ENCODE measurements at places on chromosomes 6 and 20.

DNA sequence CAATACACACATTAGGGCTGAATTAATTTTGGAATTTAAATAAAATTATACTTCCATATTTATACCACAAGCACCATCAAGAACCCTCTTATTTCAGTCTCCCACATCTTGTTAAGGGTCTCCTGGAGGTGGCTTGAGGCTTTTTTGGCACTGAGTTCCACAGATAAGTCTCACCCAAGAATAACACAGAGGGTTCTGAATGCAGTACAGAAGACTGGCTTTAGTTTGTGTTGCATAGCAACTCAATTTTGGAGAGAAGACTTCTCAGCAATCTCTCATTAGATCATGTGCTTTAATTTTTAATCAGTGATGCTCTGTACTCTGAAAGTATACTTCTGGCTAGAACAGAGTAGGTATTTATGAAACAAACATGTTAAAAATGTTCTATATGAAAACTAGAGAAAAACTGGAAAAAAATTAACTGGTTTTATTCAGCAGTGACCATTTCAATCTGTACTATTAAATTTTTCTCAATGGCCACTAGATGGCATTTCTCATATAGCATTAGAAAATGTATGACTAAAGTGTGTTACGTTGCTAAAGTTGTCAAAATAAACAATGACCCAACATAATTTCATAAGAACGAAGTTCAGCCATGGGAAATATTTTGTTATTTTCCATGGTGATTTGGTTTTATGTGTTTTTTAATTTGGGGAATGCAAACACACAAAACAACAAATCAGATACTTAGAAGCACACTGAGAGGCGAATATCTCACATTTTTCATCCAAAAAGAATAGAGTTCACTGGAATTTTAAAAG lies 32.7 kb upstream of the MAP7 start:
- DNase-seq = peak; percentile 71

GRCh38 chr6:46215213-46215612 lies 44.4 kb upstream of the ENPP5 start:
- DNase-seq = no peak

DNA sequence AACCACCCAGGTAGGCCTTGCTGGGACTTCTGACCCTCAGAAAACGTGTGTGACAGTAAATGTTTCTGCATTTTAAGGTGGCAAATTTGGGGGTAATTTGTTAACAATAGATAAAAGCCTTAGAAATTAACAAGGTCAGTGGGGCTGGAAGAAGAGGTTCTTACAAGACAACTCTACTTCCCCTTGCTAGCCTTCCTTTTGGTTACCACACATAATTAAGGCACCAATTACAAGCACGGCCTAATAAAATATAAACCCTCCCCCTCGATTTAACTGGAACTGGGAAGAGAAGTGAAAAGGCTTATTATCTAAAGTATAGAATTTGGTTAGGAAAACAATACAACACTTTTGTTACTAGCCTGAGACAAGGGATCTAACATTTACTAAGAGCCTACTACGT lies 38.8 kb downstream of the ELOVL5 start:
- DNase-seq = no peak

GRCh38 chr6:106056060-106056745 lies 29.9 kb upstream of the PRDM1 start:
- DNase-seq = no peak

GRCh38 chr6:102813489-102814275 lies 1420.2 kb downstream of the GRIK2 start:
- no peak for DNase-seq

DNA sequence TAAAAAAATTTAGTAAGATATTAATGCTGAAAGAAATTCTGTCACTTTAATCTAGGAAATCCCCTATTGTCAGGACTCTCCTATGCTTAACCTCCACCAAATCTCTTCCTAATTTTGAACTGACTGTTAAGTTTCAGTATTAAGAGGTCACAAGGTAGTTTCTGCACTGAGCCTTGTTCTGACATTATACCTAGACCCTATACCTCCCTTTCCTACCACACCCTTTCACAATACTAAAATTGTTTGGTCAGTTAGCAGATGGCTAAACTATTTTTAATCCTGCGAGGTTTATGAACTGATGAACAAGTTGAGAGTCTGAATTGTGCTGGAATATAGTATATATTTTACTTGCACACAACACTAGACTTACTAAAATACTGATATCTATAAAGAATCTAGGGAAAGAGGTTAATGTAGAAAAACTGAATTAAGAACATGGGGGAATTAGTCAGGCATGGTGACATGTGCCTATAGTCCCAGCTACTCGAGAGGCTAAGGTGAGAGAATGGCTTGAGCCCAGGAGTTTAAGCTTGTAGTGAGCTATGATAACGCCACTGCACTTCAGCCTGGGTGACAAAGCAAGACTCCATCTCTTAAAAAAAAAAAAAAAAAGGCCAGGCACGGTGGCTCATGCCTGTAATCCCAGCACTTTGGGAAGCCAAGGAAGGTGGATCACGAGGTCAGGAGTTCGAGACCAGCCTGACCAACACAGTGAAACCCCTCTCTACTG lies 51.5 kb downstream of the HBS1L start:
- DNase-seq = no peak

DNA sequence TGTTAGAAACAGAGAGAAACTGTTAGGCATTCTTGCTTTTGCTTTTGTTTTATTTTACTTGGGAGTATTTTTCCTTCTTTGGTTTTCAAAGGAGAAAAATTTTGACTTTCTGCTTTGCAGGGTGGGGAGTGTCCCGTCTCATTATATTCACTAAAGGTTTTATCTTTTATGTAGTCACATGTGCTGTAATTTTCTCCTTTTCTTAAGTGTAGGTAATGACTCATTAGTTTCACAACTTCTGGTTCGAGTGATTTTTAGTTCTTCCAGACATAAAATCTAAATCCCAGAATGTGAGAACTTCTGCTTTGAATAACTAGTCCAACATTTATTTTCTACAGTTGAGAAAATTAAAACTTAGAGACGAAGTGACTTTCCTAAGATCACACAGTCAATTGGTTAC lies 37.7 kb downstream of the ADGRF1 start:
- no peak for DNase-seq

GRCh38 chr6:109912118-109912517 lies 66.0 kb upstream of the GPR6 start:
- no peak for DNase-seq

GRCh38 chr6:106421496-106421895 lies 61.0 kb downstream of the CRYBG1 start:
- no peak for DNase-seq

DNA sequence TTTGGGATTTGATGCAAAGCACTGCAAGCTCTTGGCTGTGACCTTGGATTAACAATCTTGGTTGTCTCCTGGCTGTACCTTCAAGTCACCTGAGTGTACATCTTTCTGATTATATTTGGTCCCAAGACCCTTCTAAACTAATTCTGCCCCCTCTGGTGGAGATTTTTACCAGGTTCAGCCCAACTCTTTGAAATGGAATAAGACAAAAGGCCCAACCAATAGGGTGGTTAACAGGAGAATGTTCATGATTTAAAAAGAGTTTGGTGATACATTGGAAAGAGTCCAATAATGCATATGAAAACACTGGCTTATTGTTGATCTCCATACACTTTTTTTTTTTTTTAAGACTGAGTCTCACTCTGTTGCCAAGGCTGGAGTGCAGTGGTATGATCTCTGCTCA lies 77.5 kb upstream of the CD83 start:
- DNase-seq = no peak

GRCh38 chr20:3172126-3172932 lies 1.0 kb downstream of the LZTS3 start:
- DNase-seq = no peak

GRCh38 chr20:44598423-44599305 lies 16.3 kb downstream of the PKIG start:
- no peak for DNase-seq

- DNase-seq = no peak
Measured at GRCh38 chr20:53606364-53606985, 12.8 kb upstream of the ZNF217 start.

DNA sequence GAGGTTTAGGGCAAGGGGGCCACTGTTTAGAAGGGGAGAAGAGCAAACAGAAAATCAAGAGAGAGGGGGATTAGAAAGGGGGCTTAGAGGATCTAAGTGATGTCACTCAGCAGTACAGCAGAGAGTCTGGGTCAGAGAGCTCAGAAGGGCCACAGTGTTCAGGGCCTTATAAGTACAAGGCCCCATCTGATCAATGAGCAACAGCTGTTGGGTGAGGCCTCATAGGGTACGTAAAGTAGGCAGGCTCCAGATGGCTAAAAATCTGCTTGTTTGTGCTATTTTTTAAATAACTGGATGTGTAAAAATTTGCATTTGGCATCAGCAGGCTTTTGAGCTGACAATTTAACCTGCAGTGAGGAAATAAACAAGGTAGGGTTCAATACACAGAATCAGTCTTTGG lies 149.8 kb downstream of the SH3BGRL2 start:
- DNase-seq = no peak

GRCh38 chr20:408843-409696 lies 971 bp downstream of the RBCK1 start:
- DNase-seq = no peak

DNA sequence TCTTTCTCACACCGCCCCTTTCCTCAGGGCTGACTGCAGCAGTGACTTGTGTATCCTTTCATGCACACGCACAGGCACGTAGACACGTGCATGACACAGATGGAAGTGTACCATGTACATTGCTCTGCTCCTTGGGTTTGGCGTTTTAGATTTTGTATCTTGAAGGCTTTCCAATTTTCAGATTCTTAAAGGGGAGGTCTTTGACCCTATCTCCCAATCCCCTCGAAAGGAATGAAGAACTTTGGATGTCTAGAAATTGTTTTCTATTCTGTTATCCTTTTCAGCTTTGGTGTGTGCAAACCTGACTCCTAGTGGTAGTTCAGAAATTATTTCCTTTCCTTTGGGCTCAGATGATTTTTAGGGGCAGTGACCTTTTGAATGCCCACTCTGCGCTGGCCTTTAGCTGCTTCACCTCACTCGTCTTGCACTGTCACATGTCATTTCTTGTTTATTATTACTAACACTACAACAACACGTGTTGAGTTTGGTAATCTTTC lies 63.0 kb downstream of the HIVEP1 start:
- no peak for DNase-seq

- DNase-seq = no peak
Measured at GRCh38 chr20:54093423-54094267, 23.3 kb upstream of the BCAS1 start.

DNA sequence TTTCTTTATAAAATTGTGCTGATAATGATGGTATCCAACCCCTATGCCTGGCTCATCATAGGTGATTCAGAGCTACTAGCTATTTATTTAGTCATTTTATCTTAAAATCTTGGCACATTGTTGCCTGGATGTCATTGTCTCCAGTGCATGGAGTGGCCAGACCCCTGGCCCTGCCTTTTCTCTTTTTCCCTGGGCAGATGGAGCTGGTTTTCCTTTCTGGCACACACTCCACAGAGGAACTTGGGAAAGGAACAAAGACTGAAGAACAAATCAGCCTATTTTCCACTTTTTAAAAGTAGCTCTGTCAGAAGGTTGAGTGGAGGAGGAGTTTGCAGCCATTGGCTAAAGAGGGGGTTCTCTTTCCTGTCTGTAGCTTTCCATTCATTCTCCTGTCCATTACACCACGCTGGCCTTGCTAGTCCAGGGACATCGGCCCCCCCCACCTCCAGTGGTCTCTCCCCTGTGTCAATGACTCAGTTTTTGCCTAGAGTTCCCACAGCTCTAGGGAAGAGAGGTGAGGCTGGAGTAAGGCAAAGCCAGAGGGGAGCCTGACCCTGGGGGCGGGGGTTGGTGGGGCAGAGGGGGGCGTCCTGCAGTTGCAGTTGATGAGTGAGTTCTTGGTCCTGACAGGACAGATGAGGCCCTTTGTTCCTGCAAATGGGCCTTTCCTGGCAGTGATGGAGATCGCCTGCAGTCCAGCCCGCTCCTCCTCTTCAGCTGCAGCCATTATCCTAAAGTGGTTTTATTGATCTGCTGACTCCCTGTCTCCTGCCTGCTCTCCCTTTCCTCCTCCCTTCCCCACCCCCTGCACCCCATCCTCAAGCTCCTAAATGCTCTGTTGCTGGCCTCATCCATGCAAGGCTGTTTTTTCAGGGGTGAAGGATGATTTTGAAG lies 774.5 kb downstream of the DHX35 start:
- no peak for DNase-seq

DNA sequence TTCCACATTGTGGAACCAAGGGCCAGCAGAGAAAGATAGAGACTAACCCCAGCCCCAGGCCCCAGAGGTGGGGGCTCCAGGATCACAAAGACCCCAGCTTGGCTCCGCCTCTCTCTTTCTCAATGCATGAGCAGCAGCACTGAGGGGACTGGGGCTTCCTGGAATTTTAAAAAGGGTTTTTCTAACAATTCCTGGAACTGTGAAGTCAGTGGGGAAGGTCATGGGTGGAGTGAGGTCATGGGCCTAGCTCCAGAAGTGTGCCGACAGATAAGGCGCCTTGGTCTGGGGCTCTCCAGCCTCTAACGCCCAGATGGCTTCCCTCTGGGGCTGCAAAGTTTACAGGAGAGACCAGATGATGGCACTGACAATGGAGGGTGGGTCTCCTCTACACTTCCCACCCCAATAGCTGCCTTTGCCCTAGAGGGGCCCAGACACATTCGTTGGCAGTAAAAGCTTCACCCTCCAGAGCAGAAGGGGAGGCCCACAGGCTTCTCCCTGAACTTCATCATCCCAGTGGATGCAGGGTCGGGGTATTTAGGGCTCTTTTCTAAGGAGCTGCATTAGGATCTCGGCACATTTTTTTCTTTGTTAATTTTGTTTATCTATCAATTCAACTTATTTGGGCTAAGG lies 46.9 kb upstream of the CD93 start:
- DNase-seq = peak; percentile 73

- no peak for DNase-seq
Measured at GRCh38 chr6:155635416-155635815, 179.8 kb upstream of the NOX3 start.

- DNase-seq = no peak
Measured at GRCh38 chr20:24691901-24692351, 222.5 kb downstream of the SYNDIG1 start.

- DNase-seq = no peak
Measured at GRCh38 chr20:62457831-62458230, 18.0 kb downstream of the GATA5 start.

DNA sequence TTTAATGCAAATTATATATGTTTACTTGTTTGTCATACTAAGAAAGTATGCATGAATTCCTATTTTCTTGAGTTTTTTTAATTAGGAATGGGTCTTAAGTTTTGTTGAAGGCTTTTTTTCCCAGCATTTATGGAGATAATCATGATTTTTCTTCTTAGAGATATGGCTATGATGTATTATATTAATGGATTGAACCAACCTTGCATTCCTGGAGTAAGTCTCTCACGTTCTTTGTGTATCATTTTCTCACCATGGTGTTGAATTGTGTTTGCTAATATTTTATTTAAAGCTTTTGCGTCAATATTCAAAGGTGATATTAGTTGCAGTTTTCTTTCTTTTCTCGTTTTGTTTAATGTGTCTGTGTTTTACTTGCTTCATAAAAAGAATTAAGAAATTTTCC lies 48.4 kb upstream of the SLC35D3 start:
- DNase-seq = no peak
